ENCODE measurements at places on chromosomes 2 and 18.

DNA sequence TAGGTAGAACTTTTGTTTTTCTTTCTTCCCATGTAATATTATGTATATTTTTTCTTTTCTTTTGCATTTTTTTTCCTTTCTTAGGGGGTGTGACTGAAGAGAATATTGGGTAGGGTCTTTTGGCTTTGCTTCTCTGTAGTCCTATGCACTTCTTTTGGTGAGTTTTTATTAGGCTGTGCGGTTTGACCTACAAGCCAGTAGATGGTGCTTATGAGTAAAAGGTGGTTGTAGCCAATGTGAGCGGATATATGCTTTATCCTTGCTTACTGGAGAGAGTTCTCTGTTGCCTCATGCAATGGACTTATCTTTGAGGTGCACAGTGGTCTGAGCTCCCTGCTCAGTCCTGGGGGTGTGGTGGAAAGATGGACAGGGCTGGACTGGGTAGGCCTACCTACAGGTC, 52.7 kb downstream of the DSEL start:
- DNase-seq, result no peak

- DNase-seq, result no peak
Observed at GRCh38 chr2:53820048-53820447, 33.2 kb downstream of the ERLEC1 start.

- DNase-seq, result no peak
Observed at GRCh38 chr2:113376913-113377445, 60.5 kb upstream of the ZNG1B start.

- no peak for DNase-seq
Observed at GRCh38 chr2:56464066-56464465, 280.3 kb downstream of the CCDC85A start.

DNA sequence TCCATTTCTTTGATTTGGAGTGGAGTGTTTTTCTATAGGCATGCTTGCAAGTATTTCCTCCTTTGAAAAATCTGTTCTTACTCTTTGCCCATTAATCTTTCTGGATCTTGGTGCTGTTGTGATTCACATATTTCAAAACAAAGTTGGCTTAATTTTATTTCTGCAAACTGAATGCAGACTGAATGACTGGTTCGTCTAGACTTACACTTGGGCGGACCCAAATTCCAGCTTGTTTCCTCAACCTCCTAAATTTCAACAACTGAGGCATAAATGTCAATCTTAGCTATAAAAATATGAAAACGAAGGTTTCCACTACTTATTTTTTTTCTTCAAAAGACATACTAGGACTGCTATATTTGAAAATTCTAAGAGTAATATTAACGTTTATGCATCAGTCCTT, 59.0 kb downstream of the ANKRD44 start:
- no peak for DNase-seq
